CD4-positive, alpha-beta T cell treated with Interleukin-15 for 1 hour (primary cell): ENCODE measurements at places on chromosomes 2 and 18.

DNA sequence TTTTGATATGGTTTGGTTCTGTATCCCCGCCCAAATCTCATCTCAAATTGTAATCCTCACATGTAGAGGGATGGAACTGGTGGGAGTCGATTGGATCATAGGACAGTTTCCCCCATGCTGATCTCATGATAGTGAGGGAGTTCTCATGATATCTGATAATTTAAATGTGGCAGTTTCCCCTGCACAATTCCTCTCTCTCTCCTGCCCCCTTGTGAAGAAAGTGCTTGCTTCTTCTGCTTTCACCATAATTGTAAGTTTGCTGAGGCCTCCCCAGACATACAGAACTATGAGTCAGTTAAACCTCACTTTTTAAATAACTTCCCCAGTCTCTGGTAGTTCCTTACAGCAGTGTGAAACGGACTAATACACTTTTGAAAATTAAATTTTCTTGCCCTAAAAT is 12.3 kb upstream of the KCNJ3 start:
- DNase-seq: no peak

- DNase-seq: no peak
Measured at GRCh38 chr2:64017811-64018700, 1.2 kb downstream of the VPS54 start.

GRCh38 chr2:70685771-70686171 is 82.2 kb downstream of the ADD2 start:
- DNase-seq: no peak

- DNase-seq: no peak
Measured at GRCh38 chr2:219630770-219631405, 3.5 kb downstream of the SLC4A3 start.

- DNase-seq: no peak
Measured at GRCh38 chr2:58484221-58484620, 243.1 kb upstream of the FANCL start.

DNA sequence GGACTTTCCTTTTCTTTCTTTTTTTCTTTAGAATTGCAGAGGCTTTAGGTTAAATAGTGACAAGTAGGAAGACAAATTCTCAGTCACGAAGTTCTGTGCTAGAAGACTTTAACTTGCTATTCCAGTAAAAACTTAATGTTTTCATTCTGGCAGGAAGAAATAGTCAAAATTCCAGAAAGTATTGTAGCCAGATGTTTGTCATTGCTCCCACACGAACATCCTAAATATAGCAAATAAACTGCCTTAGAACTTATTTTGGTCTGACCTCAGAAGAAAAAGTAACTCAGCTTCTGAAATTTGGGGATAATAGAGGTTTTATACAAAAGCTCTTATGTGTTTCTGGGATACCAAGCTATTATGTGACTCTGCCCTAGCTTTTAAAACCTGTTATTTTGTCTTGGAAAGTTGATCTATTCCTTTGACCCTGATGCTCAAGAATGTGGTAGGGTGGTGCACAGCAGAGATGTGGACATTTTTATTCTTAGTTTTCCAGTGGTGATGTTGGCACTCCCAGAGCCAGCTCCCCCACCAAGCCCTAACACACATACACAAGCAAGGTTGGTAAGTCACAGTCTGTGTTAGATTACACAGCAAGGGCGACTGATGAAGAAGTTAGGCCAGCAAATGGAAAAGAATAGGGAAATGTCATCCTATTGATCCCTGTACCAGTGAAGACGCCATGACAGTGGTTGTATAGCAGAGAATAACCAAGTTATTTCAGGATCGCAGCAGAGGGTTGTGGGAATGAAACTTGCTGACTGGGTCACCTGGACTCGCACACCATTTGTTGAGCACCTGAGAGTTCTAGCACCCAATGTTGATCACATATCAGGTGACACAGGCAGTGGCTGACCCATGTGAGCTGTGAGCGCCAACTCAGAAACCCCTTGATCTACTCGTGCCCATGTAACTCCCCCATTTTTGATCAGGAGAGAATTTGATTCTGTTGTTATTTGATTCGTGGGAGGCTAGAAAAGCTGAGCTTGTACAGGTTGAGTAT is 23.7 kb downstream of the FARP2 start:
- no peak for DNase-seq

GRCh38 chr18:13580991-13581390 is 145.4 kb downstream of the FAM210A start:
- no peak for DNase-seq

GRCh38 chr2:108593547-108594098 is 59.4 kb downstream of the LIMS1 start:
- DNase-seq: no peak

- DNase-seq: no peak
Measured at GRCh38 chr2:212392544-212392943, 146.1 kb downstream of the ERBB4 start.

GRCh38 chr2:206990360-206990759 is 51.0 kb downstream of the CPO start:
- DNase-seq: no peak

GRCh38 chr2:58904095-58904494 is 663.0 kb upstream of the FANCL start:
- no peak for DNase-seq

- no peak for DNase-seq
Measured at GRCh38 chr2:190121971-190122370, 59.4 kb upstream of the MSTN start.

DNA sequence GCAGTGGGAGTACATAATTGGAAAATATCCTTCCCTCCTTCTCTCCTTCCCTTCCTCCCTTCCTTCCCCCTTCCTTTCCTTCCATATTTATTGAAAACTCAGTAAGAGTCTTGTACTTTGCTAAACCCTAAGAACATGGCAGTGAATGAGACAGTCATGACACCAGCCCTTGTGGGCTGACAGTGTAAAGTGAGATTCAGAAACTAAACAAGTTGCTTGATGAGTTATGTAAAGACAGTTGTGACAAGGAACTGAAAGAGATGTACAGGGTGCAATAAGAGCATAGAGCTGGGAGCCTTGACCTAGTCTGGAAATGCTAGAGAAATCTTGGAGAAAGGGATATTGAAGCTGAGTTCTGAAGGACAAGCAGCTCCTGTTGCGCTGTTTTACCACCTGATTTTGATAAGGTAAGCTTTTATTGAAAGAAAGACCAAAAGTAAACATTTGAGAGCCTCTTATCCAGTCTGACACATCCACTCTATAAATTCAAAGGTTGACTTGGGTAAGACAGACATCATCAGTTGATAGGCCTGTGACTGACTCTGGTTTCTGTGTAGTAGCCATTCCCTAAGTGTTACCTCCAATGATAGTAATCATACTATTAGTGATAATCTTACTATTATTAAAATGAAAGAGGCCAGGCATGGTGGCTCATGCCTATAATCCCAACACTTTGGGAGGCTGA is 66.5 kb upstream of the SKOR2 start:
- DNase-seq: no peak

GRCh38 chr2:127597046-127597983 is 48.6 kb upstream of the GPR17 start:
- no peak for DNase-seq

GRCh38 chr2:26074676-26075075 is 40.8 kb downstream of the RAB10 start:
- no peak for DNase-seq

- no peak for DNase-seq
Measured at GRCh38 chr2:109326306-109326705, 197.3 kb downstream of the SH3RF3 start.

DNA sequence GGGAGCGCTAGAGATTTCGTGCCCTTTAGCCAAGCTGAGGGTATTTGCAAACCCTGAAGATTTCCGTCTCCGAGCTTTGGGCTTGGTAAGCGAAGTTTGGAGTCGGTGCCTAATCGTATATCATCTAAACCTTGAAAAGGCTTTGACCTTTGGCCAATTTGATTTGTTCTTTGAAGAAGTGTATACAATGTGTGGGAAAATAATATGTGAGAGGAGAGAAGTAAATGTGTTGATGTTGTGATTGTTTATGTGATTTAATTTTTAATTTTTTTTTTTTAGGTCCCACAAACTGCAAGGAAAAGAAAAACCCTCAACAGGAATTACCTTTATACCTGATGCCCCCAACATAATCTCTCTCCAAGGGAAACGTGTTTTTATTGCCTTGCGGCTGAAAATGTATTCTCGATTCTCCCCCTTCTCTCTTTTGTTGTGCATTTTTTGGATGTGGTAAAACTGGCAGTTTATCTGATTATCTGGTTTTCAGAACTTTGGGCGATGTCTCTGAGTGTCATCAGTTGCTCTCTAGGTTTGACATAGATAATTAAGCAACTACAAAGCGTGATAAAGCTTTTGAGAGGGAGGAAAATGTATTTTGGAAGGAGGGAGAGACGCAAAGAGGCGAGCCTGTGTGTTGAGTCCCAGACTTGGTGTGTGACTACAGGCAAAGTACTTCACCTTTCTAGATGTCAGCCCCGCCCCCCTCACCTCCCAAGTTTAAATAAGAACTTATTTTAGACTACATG is 912 bp upstream of the FBXO11 start:
- peak; percentile 38 for DNase-seq

DNA sequence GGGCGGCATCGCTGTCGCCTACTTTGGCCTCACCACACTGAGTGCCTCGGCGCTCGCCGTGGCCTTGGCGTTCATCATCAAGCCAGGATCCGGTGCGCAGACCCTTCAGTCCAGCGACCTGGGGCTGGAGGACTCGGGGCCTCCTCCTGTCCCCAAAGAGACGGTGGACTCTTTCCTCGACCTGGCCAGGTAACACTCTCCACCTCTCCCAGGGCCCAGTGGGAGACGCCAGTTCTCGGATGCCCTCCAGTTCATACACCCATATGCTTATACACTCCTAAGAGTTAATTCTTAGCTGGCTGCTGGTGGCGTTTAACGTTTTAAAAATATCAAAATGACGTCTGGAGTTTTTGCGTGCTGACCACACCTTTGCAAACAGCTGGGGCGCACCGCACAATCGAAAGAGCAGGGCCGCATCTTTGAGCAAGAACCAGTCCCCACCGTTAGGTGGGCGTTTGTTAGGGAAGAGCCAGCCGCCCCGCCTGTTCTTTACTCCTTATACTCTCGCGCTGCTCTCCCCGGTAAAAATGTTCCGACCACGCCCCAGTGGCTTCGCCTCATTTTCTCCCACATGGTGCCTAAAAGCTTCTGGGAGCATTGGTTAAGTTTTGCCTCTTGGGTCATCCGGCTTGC is 899 bp downstream of the SLC1A4 start:
- no peak for DNase-seq

DNA sequence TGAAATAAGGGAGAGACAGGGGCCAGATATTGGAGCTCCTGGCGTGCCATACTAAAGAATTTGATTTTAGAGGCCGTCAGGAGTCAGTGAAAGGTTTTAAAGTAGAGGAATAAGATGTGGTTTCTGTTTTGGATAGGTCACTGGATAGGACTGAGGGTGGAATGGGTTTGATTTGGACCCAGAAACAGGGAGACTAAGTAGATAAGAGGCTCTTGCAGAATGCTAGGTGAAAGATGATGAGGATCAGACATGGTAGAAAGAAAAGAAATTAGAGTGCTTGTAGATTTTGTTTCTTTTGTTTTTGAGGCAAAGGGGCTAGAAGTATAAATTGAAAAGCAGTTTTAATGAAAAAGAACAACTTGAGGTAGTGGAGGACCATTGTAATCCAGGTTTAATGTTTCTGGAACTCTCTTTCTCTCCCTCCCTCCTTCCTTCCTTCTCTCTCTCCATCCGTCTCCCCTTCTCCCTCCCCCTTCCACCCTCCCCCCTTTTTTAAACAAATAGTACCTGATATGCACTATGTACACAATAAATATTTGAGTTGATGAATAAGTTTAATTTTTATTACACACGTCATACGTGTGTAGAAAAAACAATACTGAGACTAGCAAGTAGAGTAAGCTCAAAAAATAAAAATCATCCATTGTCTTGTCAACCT is 1.9 kb downstream of the NDUFV2 start:
- DNase-seq: no peak

DNA sequence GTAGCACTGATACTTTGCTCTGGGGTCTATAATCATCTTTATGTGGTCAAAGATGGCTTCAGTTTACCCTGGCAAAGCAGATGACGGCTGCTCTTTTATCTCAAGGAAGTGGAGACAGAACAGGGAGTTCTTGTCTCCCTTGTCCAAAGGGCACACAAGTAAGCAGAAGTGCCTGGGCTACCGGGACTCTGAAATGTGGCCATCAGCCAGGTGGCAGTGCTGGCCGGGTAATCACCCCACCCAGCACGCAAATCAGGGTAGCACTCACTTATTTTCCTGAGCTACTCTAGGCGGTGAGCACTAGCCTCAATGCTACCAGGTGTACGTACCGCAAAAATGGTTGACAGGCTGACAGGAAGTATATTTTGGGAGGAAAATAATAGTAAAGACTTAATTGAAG is 119.7 kb upstream of the ETAA1 start:
- DNase-seq: no peak

GRCh38 chr2:66541646-66542045 is 106.7 kb downstream of the MEIS1 start:
- DNase-seq: no peak

- DNase-seq: no peak
Measured at GRCh38 chr2:136399667-136400289, 281.8 kb upstream of the CXCR4 start.

GRCh38 chr2:110173523-110173922 is 31.3 kb downstream of the NPHP1 start:
- no peak for DNase-seq

DNA sequence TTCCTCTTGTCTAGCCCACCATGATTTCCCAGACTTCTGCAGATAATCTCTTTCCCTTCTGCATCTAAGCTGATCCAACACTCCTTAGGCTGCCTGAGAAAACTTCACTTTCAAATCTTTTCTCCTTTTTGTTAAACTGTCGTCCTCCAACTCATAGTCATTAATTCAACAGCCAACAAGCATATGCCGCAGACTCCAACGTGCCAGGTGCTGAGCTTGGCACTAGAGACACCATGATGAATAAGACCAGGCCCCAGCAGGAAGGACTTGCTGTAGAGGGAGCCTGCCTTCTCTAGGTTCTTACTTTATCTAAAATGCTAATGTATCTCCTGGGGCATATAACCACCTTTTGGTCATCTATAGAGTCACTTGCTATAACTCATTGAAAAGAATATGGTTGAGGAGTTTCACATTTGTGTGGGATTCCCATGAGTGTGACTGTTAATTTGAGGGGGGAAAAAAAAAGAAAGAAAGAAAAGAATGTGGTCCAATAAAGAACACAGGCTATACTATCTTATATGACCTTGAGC is 51.0 kb downstream of the ANKRD44 start:
- no peak for DNase-seq

- DNase-seq: no peak
Measured at GRCh38 chr2:72207334-72207733, 59.7 kb upstream of the CYP26B1 start.

GRCh38 chr2:223467196-223467595 is 135.0 kb downstream of the SCG2 start:
- no peak for DNase-seq

GRCh38 chr2:40719414-40719813 is 267.5 kb upstream of the SLC8A1 start:
- no peak for DNase-seq

DNA sequence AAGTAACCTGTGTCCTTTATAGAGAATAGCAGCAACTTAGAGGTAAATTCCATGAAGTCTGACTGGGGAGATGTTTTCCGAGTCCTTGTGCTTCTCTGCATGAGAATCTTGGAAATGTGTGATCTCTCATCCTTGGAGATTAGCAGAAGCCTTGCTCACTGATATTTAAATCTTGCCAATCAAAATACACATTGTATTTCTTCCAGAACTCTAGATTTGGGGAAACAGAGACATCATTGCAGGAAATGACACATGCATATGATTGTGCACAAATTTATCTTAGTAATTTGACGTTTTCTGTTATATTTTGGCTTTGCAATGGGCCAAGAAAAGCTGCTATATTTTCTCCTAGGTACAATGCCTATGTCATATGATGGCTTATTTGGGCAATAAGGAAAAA is 182.6 kb downstream of the ZNF804A start:
- no peak for DNase-seq
